Naive thymus-derived CD4-positive, alpha-beta T cell (primary cell): ENCODE measurements at places on chromosomes 3 and 15. TPM values are rescaled to one million over a fixed set of nuclear protein-coding genes. Genes with fewer than 3 reads are reported as not detected.
A peak's percentile ranks its signal among the peaks of the same experiment; 100 is the strongest.

GRCh38 chr15:87032295-87032694 is 952.6 kb downstream of the AGBL1 start:
- no peak overlapping the region for H3K27ac ChIP-seq
- no peaks in the 10 kb centered on the region for H3K4me1 ChIP-seq
- no peaks in the 10 kb centered on the region for H3K36me3 ChIP-seq
- no peaks in the 10 kb centered on the region for H3K27me3 ChIP-seq
- no peak overlapping the region for H3K4me3 ChIP-seq
- no peak for DNase-seq

Gene PPM1M
- polyA plus RNA-seq: 135 TPM

Gene FBXO40
- polyA plus RNA-seq: 0.17 TPM

DNA sequence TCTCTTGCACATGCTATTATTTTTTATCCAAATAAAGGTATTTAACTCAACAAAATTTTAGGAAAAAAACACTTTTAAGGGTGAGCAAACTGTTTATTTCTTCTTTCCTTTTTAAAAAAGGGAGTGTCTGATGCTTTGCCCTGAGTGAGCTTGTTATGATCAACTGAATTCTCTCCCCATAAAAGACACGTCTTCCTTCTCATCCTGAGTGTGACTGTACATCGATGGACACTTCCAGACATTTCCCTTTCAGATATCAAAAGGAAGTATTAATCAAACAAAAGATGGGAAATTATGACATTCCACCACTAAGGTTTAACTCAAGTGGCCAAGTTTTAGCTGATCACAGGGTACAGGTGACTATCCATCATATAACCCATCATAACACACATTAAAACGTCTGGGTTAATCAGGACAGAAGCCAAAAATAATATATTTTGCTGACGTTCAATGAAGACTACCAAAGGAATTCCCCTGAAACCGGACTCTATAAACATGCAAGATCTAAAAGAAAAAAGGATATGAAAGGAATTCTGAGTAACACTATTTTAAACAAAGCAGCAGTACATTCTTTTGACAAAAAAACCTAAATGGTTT is 354.8 kb downstream of the MECOM start:
- H3K4me3 ChIP-seq: no peak overlapping the region
- H3K36me3 ChIP-seq: no peaks in the 10 kb centered on the region
- H3K27ac ChIP-seq: no peak overlapping the region
- no peak for DNase-seq
- H3K4me1 ChIP-seq: no peaks in the 10 kb centered on the region
- H3K27me3 ChIP-seq: no peaks in the 10 kb centered on the region

Gene GLDN
- polyA plus RNA-seq: not detected

DNA sequence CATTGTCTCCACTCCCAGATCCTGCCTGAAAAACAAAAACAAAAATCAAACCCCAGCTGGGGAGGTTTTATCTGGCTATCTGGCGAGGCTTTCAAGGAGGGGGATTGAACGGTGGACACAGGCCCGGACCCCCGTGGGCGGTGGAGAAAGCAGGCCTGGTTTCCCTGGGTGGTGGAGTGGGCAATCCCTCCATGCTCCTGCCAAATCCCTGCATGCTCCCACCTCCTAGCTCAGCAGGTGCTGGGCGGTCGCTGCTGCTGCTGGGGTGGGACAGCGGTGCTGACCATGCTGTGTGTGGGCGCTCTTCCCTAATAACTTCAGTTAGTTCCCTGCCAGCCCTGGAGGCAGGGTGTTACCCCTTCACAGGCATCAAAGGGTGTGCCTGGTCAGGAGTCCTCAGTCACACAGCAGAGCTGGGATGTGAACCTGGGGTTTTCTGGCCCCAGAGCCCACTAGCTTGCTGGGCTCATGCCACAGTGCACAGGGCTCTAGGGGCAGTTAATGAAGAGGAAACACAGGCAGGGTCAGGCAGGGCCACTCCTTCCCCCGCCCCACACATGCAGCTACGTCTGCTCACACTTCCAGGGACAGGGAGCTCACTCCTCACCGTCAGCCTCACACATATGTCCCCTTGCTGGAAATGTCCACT is 15.9 kb upstream of the PLXND1 start:
- no peak overlapping the region for H3K27ac ChIP-seq
- no peaks in the 10 kb centered on the region for H3K27me3 ChIP-seq
- H3K4me1 ChIP-seq: peaks cover 5% of the 10 kb centered on the region
- H3K4me3 ChIP-seq: no peak overlapping the region

DNA sequence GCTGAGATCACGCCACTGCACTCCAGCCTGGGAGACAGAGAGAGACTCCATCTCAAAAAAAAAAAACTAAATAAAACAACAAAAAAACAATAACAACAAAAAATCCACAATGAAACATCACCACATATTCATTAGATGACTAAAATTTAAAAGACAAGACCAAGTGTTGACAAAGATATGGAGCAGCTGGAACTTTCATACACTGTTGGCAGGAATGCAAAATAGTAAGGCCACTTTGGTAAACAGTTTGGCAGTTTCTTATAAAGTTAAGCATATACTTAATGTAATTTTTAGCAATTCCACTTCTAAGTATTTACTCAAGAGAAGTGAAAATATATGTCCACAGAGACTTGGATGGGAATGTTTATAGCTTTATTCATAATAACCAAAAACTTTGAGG is 43.2 kb downstream of the RBP2 start:
- DNase-seq: no peak
- no peak overlapping the region for H3K27ac ChIP-seq
- no peaks in the 10 kb centered on the region for H3K27me3 ChIP-seq
- no peaks in the 10 kb centered on the region for H3K4me1 ChIP-seq
- H3K36me3 ChIP-seq: no peaks in the 10 kb centered on the region
- no peak overlapping the region for H3K4me3 ChIP-seq

Gene TTBK2
- polyA plus RNA-seq: 16.4 TPM

Gene EFHB
- 1.8 TPM for polyA plus RNA-seq

DNA sequence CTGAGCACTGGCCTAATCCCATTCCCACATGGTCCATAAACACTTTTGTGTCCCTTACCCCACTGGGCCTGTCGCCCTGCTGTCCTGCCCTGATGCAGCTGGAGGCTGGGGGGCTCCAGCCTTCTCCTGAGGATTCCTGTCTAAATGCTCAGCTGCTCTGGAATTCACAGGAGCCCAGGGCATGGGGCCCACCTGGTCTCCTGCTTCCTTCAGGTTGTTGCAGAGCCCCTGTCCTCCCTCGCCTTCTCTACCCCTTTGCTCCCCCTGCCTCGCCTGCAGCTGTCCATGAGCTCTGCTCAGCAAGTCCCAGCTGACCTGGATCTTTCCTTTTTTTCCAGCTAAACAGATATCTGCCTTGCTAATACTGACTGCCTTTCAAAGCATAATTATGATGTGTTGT is 286.9 kb downstream of the XXYLT1 start:
- DNase-seq: no peak
- H3K27ac ChIP-seq: no peak overlapping the region
- no peaks in the 10 kb centered on the region for H3K4me1 ChIP-seq
- no peaks in the 10 kb centered on the region for H3K27me3 ChIP-seq

- no peak for DNase-seq
- no peak overlapping the region for H3K27ac ChIP-seq
- no peaks in the 10 kb centered on the region for H3K36me3 ChIP-seq
- no peaks in the 10 kb centered on the region for H3K4me1 ChIP-seq
- H3K27me3 ChIP-seq: no peaks in the 10 kb centered on the region
These were observed 74.7 kb downstream of the CRYBG3 start for GRCh38 chr3:97896547-97896946.

DNA sequence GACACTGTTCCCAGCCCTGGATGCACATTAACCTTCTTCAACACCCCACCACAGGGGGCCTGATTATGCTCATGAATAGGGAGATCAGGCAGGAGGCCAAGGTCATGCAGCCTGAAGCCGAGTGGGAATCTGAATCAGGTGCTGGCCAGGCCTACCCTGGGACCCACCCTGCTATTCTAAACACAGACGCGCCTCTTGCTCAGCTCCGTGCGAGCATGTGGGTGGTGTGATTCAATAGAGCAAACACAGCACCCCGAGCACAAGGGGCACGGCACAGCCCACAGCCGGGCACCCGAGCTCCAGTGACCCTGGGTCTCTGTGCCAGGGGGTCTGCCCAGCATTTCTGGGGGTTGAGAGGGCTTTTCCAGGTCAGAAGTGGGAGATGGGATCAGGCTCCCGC is 24.6 kb upstream of the GRIP2 start:
- H3K4me3 ChIP-seq: no peak overlapping the region
- DNase-seq: no peak
- no peaks in the 10 kb centered on the region for H3K36me3 ChIP-seq
- H3K4me1 ChIP-seq: no peaks in the 10 kb centered on the region
- H3K27ac ChIP-seq: no peak overlapping the region
- no peaks in the 10 kb centered on the region for H3K27me3 ChIP-seq

DNA sequence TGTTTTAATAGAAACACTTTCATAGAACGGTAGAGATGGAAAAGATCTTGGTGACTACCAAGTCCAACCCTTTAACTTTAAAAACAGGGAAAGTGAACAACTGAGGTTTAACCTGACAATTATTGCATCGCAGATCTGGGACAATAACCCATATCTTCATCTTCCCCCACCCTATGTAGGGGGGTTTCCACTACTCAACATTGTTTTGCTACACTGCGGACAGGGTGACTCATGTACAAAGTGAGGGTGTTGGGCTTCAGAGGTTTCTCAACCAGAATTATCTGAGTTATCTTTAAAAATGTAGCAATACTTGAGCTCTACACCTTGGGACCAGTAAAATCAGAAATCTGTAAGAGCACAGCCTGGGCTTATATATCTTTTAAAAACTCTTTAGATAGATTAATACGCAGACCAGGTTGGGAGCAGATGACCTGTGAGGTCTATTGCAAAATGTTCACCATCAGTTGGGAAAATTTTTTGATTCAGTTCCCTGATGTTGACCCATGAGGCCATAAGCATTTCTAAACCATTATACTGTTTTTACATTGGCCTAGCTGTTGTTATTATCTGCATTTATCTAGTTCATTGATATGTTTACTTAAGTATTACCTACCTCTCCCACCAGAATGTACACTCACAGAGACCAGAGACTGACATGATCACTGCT is 103.6 kb upstream of the ICE2 start:
- peak overlapping the region; percentile 0 for H3K4me3 ChIP-seq
- no peaks in the 10 kb centered on the region for H3K36me3 ChIP-seq
- no peak for DNase-seq
- peaks cover 86% of the 10 kb centered on the region for H3K4me1 ChIP-seq
- H3K27me3 ChIP-seq: no peaks in the 10 kb centered on the region
- H3K27ac ChIP-seq: peak overlapping the region; percentile 82

- no peak for DNase-seq
- no peak overlapping the region for H3K4me3 ChIP-seq
- H3K27me3 ChIP-seq: no peaks in the 10 kb centered on the region
- H3K36me3 ChIP-seq: no peaks in the 10 kb centered on the region
- no peaks in the 10 kb centered on the region for H3K4me1 ChIP-seq
- H3K27ac ChIP-seq: no peak overlapping the region
These were observed 29.4 kb upstream of the AP4E1 start for GRCh38 chr15:50879016-50879617.

- H3K4me3 ChIP-seq: no peak overlapping the region
- no peaks in the 10 kb centered on the region for H3K4me1 ChIP-seq
- no peaks in the 10 kb centered on the region for H3K27me3 ChIP-seq
- H3K27ac ChIP-seq: no peak overlapping the region
- no peaks in the 10 kb centered on the region for H3K36me3 ChIP-seq
These were observed 140.7 kb upstream of the PLXND1 start for GRCh38 chr3:129747136-129747535.

Gene BRK1
- polyA plus RNA-seq: 212 TPM

- no peaks in the 10 kb centered on the region for H3K4me1 ChIP-seq
- DNase-seq: no peak
- no peaks in the 10 kb centered on the region for H3K27me3 ChIP-seq
- no peak overlapping the region for H3K27ac ChIP-seq
- no peaks in the 10 kb centered on the region for H3K36me3 ChIP-seq
These were observed 181.5 kb upstream of the LYSMD4 start for GRCh38 chr15:99914723-99915122.

DNA sequence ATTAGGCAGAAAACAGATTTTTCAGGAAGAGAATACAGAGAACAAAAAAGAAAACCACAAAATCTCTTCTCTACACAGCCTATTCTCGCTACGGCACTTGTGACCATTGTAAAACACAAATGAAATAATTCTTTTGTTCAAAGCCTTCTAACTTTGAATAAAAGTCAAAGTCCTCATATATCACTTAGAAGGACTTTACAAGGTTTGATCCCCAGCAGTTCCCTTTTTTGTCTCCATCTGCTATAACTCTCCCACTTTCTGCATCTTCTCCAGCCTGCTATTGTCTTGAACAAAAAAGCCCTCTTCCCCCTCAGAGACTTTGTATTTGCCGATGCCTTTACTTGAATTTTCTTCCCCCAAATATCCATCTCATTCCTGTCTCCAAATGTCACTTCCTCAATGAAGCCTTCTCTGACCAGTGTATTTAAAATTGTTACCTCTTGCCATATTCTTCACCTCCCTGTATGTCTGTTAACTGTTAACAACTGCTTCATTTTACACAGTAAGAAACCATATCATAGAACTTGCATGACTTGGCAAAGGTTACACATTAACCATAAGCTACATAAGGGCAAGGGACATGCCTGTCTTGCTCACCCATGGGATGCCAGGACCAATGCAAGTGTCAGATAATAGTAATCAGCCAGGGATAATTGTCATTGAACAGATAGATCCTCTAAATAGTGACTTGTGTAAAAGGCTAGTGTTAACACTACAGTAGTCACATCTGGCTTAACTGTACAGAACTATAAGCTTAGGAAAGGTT is 122.4 kb downstream of the CBLB start:
- H3K36me3 ChIP-seq: no peaks in the 10 kb centered on the region
- peaks cover 54% of the 10 kb centered on the region for H3K4me1 ChIP-seq
- peak overlapping the region; percentile 33 for H3K4me3 ChIP-seq
- peak overlapping the region; percentile 1 for H3K27ac ChIP-seq
- no peak for DNase-seq

DNA sequence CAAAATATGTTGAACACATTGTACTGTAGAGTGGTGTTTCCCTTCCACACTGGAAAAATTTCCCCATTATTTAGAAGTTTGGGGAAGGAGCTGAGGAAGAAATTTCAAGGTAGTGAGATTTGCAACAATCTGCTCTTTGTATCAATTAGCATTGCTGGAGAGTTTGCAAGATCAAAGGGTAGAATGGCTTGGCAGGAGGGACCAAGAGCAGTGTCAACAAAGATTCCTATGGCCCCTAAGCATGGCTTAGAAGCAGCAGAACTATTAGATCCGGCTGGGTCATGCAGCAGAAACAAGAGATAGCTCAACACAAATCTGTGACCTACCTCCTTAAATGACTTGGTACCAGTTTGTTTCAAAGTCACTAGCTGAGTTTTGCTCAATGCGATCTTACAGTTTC is 175.0 kb downstream of the C3orf38 start:
- no peaks in the 10 kb centered on the region for H3K36me3 ChIP-seq
- H3K27me3 ChIP-seq: no peaks in the 10 kb centered on the region
- H3K27ac ChIP-seq: no peak overlapping the region
- no peak overlapping the region for H3K4me3 ChIP-seq
- H3K4me1 ChIP-seq: no peaks in the 10 kb centered on the region
- DNase-seq: no peak

Gene TMEM42
- 51.3 TPM for polyA plus RNA-seq
